ENCODE measurements at places on chromosomes 5 and 9.

DNA sequence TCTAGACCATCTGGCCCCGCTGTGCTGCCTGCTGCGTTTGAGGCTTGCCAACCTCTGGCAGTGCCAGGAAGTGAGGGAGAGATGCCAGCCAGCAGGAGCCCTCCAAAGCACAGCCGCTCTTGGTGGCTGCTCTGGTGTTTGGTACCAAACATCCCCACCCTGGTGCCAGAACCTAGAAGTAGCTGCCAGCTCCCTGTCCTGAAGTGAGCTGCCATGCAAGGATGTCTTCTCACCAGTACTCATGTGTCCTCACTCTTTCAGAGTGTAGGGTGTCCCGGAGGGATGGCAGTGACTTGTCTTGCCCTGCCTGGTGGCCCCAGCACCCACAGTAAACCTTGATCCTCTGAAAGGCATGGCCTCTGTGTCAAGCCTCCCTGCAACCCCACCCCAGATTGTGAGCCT lies 43.4 kb downstream of the AMBP start:
- H3K27me3 ChIP-seq = no peaks in the 10 kb centered on the region
- peaks cover under 1% of the 10 kb centered on the region for H3K4me1 ChIP-seq
- no peak overlapping the region for H3K4me3 ChIP-seq
- DNase-seq = no peak

GRCh38 chr9:136331556-136332481 lies 4.5 kb downstream of the GPSM1 start:
- DNase-seq = no peak
- peaks cover 20% of the 10 kb centered on the region for H3K4me1 ChIP-seq
- H3K27me3 ChIP-seq = no peaks in the 10 kb centered on the region
- peaks cover 33% of the 10 kb centered on the region for H3K36me3 ChIP-seq
- no peak overlapping the region for H3K27ac ChIP-seq

DNA sequence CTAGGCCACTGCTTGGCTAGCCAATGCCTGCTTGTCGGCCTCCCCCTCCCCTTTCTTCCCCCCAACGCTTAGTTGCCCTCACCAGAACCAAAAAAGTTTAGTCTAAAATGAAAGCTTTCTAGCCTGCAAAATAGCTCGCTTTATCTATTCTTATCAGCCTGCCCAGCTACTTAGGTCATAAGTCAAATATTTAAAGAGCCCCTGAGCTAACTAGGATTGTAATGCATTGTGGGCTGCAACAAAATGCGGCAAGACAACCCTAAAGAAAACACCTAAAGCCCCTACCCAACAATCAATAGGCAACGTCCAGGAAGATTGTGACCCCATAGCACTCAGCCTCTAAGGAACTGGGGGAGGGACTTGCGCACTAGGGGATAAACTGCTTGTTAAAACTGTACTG lies 38.6 kb upstream of the PCSK5 start:
- no peaks in the 10 kb centered on the region for H3K4me1 ChIP-seq
- H3K27me3 ChIP-seq = no peaks in the 10 kb centered on the region
- H3K36me3 ChIP-seq = no peaks in the 10 kb centered on the region
- H3K27ac ChIP-seq = no peak overlapping the region

- no peaks in the 10 kb centered on the region for H3K27me3 ChIP-seq
- no peaks in the 10 kb centered on the region for H3K4me1 ChIP-seq
- no peaks in the 10 kb centered on the region for H3K36me3 ChIP-seq
- no peak for DNase-seq
- no peak overlapping the region for H3K27ac ChIP-seq
Measured at GRCh38 chr5:757346-757930, 27.1 kb downstream of the ZDHHC11B start.

DNA sequence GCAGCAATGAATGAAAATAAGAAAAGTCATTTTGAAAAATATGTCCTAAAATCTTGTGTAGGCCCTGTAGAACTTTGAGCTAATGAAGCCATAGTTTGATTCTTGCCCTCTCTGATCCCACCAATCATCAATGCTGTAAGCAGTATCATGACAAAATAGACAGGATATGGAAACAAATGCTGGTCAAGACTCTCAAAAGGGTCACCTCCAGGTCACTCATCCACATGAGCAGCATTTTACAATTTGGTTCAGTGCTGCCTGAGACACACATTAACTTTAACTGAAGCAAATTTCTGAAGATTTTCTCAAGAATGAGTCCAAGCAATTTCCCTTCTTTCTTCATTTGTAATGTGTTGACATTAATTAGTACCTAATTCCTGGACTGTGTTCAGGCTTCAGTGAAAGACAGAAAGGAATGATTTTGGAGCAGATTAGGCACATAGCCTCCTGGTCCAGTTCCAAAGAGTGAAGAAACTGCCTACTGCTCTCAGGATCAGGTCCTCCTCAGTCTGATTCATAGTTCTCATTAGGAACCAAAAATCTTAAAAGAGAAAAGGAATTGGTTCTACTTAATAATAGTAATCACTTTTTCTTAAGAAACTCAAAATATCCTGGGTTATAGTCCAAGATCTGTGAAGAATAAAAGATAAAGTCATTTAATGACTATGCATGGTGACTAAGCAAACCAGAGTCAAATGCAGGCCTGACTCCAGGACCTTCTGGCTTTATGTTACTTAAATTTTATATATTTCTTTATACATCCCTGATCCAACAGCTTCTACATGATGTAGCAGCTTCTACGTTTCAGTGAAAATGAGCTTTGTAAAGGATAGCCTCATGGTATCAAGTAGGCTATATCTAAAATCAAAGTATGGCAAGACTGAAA lies 192.1 kb upstream of the RGMB start:
- no peaks in the 10 kb centered on the region for H3K27me3 ChIP-seq
- no peak overlapping the region for H3K27ac ChIP-seq
- H3K4me3 ChIP-seq = no peak overlapping the region

- H3K27me3 ChIP-seq = no peaks in the 10 kb centered on the region
- no peaks in the 10 kb centered on the region for H3K36me3 ChIP-seq
- no peak overlapping the region for H3K4me3 ChIP-seq
- no peak overlapping the region for H3K27ac ChIP-seq
- no peaks in the 10 kb centered on the region for H3K4me1 ChIP-seq
- DNase-seq = no peak
Measured at GRCh38 chr9:94014920-94015319, 59.8 kb upstream of the BARX1 start.

DNA sequence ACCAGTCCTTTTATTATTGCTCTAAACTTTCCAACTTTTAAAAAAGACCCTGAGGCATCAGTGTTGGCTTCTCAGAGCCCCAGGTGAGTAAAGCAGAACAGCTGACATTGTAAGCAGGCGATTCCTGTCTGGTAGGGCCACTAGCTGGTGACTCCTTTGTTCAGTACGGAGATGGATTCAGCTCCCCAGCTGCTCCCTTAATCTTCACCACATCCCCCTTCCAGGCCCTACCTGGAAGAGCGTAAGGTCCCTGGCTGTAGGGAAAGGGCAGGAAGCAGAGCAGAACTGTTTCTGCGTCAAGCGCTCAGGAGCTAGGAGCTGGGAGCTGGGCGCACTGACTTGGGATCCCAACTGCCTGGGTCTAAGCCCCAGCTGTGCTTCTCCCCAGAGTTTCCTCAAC lies 203.7 kb upstream of the TAS2R1 start:
- H3K27me3 ChIP-seq = no peaks in the 10 kb centered on the region
- H3K36me3 ChIP-seq = no peaks in the 10 kb centered on the region
- H3K27ac ChIP-seq = no peak overlapping the region
- DNase-seq = no peak

- no peaks in the 10 kb centered on the region for H3K4me1 ChIP-seq
- DNase-seq = no peak
- no peaks in the 10 kb centered on the region for H3K27me3 ChIP-seq
Measured at GRCh38 chr5:204966-205670, 12.8 kb downstream of the CCDC127 start.

GRCh38 chr9:130465383-130466096 lies 20.8 kb downstream of the ASS1 start:
- no peak for DNase-seq
- no peak overlapping the region for H3K27ac ChIP-seq
- no peaks in the 10 kb centered on the region for H3K4me1 ChIP-seq
- peaks cover 16% of the 10 kb centered on the region for H3K27me3 ChIP-seq
- no peaks in the 10 kb centered on the region for H3K36me3 ChIP-seq

DNA sequence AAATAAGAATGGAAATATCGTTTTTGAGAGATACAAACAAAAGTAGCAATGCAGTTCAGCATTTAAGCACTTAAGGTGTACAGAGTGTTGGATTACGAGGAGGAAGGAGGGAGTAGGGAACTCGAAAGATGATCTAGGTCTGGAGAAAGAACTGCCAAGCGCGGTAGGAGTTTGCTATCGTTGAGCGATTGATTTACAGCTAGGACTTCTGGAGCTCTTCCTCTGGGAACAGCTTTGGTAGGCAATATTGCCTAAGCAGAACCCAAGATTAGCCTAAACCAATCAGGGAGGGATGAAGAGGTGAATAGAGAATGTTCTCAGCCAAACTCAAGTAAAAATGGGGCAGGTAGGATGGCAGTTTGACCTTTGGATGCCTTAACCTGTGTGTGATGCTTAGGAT lies 965 bp downstream of the CLTA start:
- no peak for DNase-seq
- no peaks in the 10 kb centered on the region for H3K27me3 ChIP-seq
- peaks cover 41% of the 10 kb centered on the region for H3K4me1 ChIP-seq
- H3K27ac ChIP-seq = peak overlapping the region; percentile 94

DNA sequence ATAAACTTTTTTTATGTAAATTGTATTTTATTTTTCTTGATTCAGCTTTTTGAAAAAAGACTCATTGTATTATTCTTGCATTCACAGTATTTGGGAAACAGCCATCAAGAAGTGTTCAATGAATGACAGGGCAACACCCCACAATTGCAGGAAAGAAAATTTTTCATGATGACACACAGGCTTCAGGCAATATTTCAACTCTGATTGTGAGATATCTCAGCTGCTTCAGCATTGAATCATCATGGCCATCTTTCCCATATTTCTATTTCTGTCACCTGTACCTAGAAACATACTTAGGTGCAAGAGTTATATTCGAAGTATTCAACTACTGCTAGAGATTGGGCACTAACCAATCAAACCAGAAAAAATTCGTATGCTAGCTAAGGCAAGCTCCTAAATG lies 446.0 kb downstream of the ISL1 start:
- no peaks in the 10 kb centered on the region for H3K27me3 ChIP-seq
- no peaks in the 10 kb centered on the region for H3K4me1 ChIP-seq
- H3K36me3 ChIP-seq = no peaks in the 10 kb centered on the region
- no peak for DNase-seq

DNA sequence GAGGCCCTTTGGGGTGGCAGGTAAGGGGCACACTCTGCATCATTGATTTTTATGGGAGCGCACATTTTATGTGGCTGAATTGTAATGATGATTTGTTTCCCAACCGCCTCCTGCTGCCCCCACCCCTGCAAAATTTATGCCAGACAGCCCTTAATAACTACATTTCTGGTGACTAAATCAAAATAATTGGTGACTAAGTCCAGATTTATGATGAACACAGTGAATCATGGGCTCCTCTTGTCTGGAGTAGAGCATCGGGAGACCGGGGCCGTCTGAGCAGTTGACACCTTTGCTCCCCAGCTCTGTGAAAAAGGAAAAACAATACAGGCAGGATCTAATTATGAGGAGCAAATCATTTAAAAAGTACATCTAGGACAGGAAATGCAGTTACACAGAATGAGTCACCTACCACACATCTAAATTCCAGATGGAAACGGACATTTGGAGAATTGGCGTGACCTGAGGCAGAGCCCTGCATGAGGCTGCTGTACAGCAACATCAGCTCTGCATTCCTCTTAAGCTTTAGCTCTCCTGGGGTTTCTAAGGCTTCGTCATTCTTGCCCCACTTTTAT lies 58.9 kb downstream of the DOCK2 start:
- H3K27ac ChIP-seq = no peak overlapping the region
- DNase-seq = no peak
- H3K27me3 ChIP-seq = no peaks in the 10 kb centered on the region
- H3K4me1 ChIP-seq = no peaks in the 10 kb centered on the region
- H3K36me3 ChIP-seq = peaks cover 60% of the 10 kb centered on the region

DNA sequence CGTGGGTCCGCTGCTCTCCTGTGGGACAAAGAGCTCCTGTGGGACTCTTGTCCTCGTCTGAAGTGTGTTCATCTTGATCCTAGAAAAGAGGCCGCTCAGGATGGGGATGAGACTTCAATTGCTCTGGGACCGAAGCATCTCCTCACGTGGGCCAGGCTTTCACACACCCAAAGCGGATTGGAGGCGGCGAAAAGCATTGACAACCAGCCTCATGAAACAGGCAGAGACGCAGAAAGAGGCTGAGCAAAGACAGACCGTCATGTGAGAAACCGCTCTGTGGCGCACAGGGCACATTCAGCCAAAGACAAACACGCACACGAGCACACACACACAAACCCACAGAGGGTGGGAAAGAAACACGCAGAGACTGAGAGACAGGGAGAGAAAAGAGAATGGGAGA lies 479.5 kb downstream of the SPATA31A7 start:
- H3K27me3 ChIP-seq = no peaks in the 10 kb centered on the region
- no peaks in the 10 kb centered on the region for H3K4me1 ChIP-seq
- no peak overlapping the region for H3K4me3 ChIP-seq
- DNase-seq = no peak

GRCh38 chr5:174724484-174725260 lies at the start of gene MSX2:
TSS of gene MSX2 (plus strand) at chr5:174724582. CDS start at chr5:174724660, 78 bp downstream.
- peaks cover 17% of the 10 kb centered on the region for H3K4me1 ChIP-seq
- H3K27ac ChIP-seq = no peak within 1 kb of the TSS
- H3K27me3 ChIP-seq = peaks cover 58% of the 10 kb centered on the region
- no peaks in the 10 kb centered on the region for H3K36me3 ChIP-seq
- DNase-seq = peak; percentile 87

GRCh38 chr5:316210-317085 lies 5.1 kb upstream of the AHRR start:
- no peak for DNase-seq
- peaks cover 33% of the 10 kb centered on the region for H3K27me3 ChIP-seq

- no peak overlapping the region for H3K4me3 ChIP-seq
- no peaks in the 10 kb centered on the region for H3K36me3 ChIP-seq
- H3K27ac ChIP-seq = no peak overlapping the region
- H3K4me1 ChIP-seq = no peaks in the 10 kb centered on the region
- H3K27me3 ChIP-seq = no peaks in the 10 kb centered on the region
Measured at GRCh38 chr5:9381464-9381863, 164.4 kb downstream of the SEMA5A start.

Measured in common myeloid progenitor, CD34-positive (primary cell).